ENCODE measurements at places on chromosomes 1 and 21. TPM values are rescaled to one million over a fixed set of nuclear protein-coding genes. Genes with fewer than 3 reads are reported as not detected.

- DNase-seq, result no peak
These were observed 166.8 kb downstream of the BACH1 start for GRCh38 chr21:29465546-29465945.

DNA sequence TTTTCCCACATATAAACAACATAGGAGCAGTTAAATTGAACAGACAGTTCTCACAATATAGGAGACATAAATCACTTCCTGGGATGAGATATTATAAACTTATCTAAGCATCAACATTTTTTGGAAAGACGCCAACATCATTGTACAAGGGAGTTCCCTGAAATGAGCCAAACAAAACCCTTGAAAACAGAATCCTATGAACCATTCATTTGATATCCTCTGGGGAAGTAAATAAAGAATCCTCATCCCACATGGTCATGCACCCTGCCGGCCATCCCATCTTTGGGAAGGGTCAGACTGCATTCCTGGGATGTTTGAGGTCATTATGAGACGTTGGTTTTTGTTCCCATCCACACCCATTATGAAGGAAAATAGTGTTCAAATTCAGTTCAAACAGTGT is 111.8 kb upstream of the USP25 start:
- peak; percentile 57 for DNase-seq

DNA sequence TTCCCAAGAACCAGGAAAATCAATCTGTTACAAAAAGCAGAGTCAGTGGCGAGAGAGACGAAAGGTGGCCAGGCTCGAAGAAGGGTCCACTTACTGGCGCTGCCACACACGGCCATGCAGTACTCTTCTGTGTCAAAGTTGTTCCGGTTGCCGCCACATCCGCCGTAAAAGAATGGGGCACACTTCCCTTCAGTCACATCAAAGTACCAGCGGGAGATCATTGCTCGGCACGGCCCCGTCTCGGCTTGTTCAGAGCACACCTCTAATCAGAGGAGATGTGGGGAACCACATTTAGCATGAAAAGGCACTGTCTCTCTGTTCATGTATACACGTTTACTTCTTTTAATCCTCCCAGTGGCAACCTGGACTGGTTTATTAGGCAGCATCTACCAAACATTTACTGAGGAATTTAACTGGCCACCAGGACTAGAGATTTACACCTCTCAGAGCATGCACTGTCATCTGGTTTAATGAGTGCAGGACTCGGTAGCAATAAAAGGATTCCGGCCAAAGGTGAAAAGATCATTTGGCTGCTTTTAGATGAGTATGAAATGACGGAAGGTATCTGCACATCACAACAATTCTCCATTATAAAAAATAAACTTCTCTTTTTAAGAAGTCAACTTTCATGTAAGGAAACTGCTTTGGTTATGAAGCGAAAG is 170.5 kb downstream of the APP start:
- no peak for DNase-seq

GRCh38 chr1:24857507-24858133 is 72.5 kb downstream of the RUNX3 start:
- DNase-seq, result peak; percentile 55

GRCh38 chr1:245094954-245095353 is 59.8 kb upstream of the KIF26B start:
- DNase-seq, result no peak

- DNase-seq, result no peak
These were observed 31.6 kb downstream of the BACE2 start for GRCh38 chr21:41199588-41199987.

The RIPPLY3 gene
- not detected for total RNA-seq

The KRTAP21-2 gene
- total RNA-seq, result not detected

The NTNG1 gene
- total RNA-seq, result 14.7 TPM
